ENCODE measurements at places on chromosomes 16 and 17.

DNA sequence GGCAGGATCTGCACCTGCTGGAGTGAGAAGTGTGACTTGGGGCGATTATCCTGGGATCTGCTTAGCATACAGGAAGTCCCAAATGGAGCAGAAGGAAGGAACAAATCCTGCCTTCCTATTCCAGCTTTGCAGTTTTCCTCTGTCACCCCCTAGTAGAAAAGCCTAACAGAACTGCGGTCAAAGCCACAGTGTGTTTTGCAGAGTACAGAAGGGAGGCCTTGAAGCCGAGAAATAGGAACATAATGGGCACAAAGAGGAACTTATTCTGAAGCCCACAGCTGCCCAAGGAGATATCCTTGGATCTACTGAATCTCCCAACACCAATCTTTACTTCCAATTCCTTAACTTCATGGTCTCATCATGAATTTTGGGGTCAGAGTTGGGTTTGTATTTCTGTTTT is 8.5 kb downstream of the KRTAP1-5 start:
- no peak for DNase-seq

DNA sequence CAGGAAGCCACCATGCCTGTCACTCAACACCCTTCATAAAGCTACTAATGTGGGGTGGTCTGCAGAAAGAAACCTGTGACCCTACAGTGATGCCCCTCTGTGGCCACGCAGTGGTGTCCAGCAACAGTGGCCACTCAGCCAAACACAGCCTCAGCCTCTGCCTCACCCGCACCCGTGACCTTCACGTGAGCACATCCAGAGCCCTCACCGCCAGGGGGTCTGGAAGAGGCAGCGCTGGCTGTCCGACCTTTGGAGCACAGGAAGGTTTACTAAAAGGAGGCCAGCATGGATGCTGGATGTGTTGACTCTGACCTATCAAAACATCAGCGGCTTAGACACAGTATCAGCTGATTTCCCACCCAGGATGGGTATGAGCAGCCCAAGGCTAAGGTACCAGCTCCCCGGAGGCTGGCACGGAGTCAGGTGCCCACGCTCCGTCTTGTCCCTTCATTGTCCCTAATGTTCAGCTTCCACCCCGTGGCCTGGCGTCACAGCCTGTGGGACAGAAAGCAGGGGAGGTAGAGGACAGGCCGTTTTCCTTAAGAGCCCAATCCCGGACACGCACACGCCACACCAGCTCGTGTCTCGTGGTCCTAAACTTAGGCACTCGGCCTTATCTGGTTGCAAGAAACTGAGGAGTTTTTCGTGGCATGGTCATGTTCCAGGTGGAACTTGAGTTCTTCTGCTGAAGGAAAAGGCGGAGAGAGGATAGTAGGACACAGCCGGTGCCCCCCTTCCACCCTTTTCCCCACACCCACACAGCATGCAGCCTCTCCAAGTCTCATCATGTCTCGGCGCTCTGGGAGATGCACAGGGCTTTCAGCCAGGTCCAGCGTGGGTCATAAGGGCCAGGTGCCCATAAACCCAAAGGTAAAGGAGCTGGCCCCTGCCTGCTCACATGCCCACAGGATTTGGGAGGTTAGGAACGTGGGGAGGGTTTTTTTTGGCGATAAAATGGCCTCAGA is 49.7 kb upstream of the ENDOV start:
- DNase-seq = no peak

DNA sequence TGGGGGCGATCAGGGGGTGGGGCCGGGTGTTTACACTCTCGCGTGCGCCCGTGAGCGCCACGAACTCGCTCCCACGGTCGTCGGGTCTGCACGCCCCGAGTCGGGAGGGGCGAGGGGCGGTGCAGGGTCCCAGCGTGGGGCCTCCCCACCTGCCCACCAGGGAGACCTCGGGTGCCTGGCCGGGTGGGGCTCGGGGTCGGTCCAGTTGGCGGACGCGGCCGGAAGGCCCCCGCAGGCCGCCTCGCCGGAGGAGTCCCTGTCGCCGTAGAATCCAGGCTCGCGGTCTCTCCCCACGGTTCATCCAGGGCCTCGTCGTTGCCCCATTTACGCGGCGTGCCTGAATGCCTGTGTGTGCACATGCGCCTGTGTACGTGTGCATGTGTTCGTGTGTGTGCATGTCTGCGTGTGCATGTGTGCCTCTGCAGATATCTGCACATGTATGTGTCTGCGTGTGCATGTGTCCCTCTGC is 510 bp upstream of the RAB40B start:
- no peak for DNase-seq

DNA sequence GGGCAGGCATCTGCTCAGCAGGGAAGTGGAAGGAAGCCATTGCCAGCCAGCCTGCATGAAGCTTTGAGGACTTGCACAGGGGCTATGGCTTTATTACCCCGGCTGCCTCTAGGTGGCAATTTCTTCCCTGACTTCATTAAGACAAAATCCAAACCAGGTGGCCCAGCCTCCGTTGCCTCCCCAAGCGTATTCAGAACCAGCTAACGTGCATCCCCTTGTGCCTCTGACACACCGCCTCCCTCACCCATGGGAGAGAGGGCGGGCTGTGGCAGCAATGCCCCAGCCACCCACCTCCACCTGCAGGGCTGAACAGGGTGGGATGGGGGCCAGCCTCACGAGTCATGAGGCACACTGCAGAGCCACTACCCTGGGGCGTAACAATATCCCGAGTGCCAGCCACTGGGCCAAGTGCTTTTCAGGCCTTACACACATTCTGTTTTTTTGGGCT is 6.8 kb downstream of the KIFC3 start:
- no peak for DNase-seq

- no peak for DNase-seq
Measured at GRCh38 chr17:58336456-58337209, 8.0 kb upstream of the TSPOAP1 start.

GRCh38 chr16:877242-878071 is 76.9 kb upstream of the GNG13 start:
- no peak for DNase-seq

DNA sequence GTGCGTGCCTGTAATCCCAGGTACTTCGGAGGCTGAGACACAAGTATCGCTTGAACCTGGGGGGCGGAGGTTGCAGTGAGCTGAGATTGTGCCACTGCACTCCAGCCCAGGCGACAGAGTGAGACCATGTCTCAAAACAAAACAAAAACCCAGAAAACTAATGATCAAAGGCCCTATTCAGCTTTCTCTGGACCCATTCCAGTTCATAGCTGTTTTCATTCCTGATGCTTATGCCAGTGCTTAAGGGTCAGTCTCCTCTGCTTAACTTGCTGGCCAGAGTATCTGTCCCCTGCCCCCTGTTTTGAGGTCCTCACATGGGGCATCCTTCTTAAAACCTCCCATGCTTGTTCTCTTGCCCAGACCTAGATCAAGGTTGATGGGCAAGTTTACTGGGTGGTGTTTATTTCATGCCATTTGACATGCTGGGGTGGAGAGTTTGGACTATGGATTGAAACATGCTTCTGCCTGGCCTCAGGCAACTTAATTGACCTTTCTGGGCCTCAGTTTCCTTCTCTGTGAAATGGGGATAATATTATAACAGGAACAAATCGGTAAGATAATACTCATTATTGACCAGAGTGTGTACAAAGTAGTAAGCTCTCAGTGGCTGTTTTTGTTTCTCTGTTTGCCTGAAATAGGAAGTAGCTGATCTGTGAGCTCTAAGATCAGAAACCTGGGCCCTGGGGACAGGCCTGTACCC is 369.8 kb downstream of the CPPED1 start:
- no peak for DNase-seq

DNA sequence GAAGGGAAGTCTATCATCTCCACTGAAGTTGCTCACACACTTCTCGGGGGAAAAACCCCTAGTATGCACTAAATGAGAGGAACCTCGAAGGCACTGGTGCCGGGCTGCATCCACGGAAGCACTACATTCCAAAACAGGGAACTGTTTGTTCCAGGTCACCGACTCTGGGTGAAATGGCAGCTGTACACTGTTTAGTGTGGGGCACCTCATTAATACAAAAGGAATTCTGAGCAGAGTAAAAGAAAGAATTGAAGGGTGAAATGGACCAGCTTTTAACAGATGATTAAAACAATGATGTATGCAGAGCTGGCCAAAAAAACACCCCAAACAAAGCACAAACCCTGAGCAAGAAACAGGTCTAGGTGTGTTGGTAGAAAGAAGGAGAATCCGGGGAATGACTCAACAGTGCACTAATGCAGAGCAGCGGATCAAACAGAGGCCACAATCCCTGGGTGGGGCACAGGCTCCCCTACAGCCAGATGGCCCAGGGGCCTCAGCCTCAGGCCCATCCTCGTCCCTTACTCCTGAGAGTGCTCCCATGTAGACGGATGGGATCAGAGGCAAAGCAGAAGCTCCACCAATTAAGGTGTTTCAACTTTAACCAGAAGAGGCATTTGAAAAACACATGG is 161.5 kb downstream of the ZFHX3 start:
- DNase-seq = no peak

- no peak for DNase-seq
Measured at GRCh38 chr17:48678141-48678971, 44.0 kb downstream of the PRAC1 start.

DNA sequence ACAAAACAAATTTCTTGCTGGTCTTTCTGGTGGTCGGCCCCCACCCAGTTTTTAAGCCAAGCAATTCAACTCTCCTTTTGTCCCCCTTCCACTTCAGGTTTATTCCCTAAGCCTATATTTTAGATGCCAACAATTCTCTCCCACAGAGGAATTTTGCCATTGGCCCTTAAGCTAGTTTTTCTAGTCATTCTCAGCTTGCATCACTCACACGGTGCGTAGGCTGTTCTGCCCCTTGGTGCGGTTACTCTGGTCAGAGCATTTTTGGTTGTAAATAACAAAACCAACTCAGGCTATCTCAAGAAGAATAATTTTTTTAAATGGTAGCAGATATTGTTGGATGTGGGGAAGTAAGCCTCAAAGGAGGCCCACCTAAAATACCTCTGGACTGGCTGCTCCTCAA is 33.7 kb upstream of the DYNLL2 start:
- DNase-seq = no peak

GRCh38 chr17:48526608-48527546 is 3.9 kb downstream of the HOXB1 start:
- no peak for DNase-seq

Data from NCI-H1417 treated with DMSO at 0.1 percent for 48 hours (cell line).